Neural progenitor cell (in vitro differentiated cells): ENCODE measurements at places on chromosomes 16 and 17.

- DNase-seq = peak; percentile 95
These were observed 216.4 kb upstream of the CIBAR2 start for GRCh38 chr16:85328676-85329058.

DNA sequence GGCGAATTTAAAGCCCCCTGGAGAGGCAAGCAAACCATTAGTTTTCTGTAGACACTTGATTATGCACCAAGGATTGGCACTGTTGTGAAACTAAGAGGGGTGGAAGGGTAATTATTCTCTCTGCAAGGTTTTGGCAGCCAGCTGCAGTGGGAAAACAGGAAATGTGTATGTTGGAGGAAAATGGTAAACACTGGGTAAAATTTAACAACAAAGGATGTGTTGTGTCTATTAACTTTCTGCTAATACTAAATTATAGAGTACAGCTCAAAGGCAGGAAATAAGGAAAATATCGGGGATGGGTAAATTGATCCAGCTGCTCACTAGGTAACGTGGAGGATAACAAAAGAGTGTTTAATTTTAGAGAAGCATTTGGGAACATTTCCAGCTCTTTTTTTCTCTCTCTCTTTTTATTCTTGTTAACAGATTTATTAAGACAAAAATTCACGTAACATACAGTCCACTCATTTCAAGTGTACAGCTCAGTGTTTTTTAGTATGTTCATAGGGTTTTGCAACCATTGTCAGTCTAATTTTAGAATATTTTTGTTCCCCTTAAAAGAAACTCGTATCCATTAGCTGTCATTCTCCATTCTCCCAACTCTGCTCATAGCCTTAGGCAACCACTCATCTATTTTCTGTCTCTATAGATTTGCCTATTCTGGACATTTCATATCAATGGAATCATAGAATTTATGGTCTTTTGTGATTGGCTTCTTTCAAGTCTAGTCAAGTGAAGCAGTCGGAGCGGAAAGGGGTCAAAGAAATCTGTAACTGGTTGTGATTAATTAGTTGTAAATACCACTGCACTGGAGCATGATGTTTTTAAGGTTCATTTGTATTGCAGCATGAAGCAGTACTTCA lies 41.8 kb downstream of the TANGO6 start:
- no peak for DNase-seq

GRCh38 chr17:64773836-64774761 lies 112.0 kb upstream of the SMURF2 start:
- peak; percentile 71 for DNase-seq

DNA sequence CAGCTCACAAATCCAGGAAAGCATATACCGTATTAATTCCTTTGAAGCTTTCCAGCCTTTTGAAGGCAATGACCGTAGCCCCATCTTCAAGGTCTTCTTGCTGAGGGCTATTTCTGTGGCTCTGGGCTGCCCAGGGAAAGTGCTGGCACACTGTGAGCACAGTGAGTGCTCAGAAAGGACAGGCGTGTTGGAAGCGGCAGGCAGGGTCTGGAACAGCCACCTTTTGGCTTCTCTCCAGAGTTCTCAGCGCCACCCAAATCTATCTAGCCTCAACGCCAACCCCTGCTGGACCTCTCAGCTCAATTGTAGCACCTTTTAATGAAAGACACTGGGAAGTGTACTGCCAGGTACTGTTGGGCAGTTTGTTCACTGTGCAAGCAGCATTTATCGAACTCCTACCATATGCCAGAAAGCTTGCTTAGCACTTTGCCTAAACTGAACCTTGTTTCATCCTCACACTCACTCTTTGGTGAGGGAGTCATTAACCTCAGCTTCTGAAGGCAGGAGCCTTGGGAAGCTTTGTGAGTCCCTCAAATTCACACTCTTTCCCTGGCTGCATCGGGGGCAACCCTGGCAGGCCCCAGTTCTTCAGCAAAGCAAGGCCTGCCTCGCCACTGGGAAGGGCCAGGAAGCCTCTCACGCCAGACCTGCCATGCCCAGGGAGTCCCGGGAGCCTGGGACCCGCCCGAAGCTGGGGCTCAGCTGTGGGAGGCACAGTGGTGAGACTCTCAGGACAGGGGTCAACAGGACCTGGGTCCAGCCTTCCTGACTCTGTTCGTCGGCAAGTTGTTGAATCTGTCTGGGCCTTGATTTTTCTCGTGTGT lies 13.5 kb upstream of the CIBAR2 start:
- no peak for DNase-seq

DNA sequence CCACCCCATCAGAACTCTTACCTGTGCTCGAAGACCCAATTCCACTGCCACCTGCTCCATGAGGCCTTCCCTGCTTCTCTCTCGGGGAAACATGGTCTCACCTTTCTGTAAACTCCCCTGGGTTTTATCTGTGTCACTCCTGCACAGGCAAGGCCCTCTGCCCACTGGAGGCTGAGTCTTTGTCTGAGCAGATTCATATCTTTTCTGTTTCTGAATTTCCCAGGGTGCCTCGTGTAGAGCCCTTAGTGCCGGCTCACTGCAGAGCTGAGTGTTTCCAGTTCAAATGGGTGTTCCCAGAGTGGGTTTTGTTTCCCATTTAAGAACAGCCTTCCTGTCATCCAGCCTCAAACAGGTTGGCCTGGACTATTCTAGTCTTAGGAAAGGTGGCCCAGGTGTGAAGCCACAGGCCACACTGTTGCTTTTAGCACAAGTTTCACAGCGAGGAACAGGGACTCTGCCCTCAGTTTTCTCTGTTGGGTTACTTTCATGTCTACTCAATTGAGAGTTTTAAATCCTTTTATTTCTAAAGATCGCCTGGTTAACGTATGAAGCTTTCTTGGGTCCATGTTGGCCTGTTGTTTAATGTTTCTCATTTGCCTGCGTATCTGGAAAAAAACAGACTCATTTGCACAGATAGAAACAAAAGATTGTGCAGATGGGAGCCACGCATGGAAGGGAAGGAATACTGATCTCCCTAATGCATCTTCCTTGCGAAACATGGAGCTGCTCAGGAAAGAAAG lies 228.7 kb downstream of the MSI2 start:
- no peak for DNase-seq
